Stimulated activated CD8-positive, alpha-beta memory T cell treated with anti-CD3 and anti-CD28 coated beads, Interleukin-7, amount 100 ng/mL, for 48 hours (primary cell): ENCODE measurements at places on chromosomes 6 and 20.

DNA sequence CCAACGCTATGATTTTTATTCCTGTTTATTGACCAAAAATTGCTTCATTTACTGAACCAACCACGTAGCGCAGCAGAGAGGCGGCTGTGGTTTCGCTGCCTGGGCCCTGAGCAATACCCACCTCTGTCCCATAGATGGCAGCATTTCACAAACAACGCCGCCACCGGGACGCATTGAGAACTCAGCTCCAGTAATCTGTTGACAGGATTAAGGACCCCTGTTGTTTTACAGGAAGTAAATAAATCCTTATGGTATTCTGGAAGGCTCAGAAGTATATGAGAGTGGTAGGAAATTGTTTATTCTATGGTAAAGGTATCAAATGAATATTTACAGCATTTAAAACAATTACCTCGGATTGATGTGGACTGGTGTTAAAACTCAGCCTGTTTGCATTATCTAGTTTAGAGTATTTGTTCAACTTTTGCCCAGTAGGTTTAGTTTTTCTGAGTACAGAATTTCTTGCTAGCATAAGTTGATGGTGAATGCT lies 547.9 kb upstream of the SLC35B3 start:
- DNase-seq = no peak

GRCh38 chr6:27209659-27210269 lies 37.7 kb upstream of the PRSS16 start:
- DNase-seq = no peak

DNA sequence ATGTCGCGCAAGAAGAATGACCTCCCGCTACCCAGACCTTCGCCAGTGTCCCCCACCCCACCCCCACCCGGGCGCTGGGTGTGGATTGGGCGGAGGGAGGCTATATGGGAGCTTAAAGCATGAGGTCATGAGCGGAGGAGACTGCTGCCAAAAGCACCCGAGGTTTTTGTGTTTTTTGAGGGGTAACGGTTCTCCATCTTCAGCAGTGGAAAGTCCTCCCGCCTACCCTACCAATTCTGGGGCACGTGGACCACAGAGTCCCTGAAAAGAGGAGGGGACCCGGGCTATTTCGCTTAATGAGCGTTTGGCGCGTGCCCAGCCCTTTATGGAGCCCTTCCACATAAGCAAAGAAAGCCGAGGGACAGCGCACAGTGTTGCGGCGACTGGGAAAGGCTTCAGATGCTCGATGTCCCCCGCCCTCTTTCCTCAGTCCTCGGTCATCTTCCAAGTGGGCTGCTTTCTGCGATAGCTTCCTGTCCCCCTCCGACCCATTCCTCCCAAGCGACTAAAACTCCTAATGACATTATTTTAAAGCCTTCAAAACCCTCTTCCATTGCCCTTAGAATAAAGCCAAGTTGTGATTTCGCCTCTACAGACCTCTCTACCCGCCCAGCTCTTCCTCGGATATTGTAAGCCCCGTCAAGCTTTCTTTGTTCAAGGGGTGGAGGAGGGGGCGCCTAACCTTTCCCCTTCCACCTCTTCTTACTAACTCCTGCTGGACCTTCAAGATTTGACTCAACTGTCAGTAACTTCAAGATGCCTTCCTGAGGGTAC lies 2.1 kb upstream of the TRERF1 start:
- DNase-seq = no peak

GRCh38 chr6:106315765-106316374 lies 9.7 kb downstream of the ATG5 start:
- no peak for DNase-seq

- no peak for DNase-seq
Measured at GRCh38 chr6:7343546-7344475, 30.8 kb upstream of the SSR1 start.

GRCh38 chr6:158086504-158087223 lies 81.4 kb downstream of the SERAC1 start:
- no peak for DNase-seq

DNA sequence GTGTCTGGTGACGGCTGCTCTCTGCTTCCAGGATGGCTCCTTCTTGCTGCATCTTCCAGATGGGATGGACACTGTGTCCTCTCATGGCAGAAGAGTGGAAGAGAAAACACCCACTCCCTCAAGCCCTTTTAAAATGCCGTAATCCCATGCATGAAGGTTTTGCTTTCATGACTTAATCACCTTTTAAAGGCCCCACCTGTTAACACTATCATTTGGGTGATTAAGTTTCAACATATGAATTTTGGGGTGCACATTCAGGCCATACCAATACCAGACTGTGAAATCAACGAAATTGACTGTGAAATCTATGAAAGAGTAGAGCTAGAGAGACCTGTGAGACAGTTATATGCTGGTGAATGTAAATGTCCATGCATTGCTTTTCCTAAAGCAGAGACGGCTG lies 374.3 kb upstream of the CHD6 start:
- DNase-seq = no peak

DNA sequence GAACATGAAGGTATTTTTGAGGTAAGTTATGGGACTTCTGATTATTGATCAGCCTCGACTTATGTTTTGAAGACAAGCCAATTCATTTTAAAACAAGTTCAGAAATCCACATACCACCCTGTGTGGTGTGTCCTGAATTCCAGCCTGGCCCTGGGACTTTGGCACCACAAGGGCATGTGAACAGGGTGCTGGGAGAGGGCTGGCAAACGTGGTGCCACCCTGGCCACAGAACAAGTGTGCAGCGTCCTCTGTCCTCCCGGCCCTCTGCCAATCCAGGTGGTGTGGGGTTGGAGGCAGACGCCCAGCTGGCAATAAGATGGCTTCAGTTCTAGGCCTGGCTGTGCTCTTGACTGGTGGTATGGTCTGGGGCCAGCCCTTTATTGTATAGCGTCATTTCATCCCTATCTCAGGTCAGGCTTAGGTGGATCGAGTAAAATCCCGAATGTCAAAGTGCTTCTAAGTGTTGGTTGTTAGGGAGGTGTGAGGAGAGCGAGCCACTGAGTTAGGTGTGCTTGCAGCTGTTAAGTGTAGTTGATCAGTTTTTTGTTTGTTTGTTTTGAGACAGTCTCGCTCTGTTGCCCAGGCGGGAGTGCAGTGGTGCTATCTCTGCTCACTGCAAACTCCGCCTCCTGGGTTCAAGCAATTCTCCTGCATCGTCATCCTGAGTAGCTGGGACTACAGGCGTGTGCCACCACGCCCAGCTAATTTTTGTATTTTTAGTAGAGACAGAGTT lies 84.2 kb downstream of the RNF144B start:
- DNase-seq = no peak

GRCh38 chr6:80174900-80175572 lies 68.6 kb downstream of the BCKDHB start:
- no peak for DNase-seq

GRCh38 chr6:82741325-82741995 lies 324.2 kb downstream of the UBE3D start:
- no peak for DNase-seq

GRCh38 chr6:122754191-122754731 lies 25.3 kb upstream of the FABP7 start:
- no peak for DNase-seq

- DNase-seq = no peak
Measured at GRCh38 chr6:8342241-8342819, 93.0 kb downstream of the SLC35B3 start.

- no peak for DNase-seq
Measured at GRCh38 chr6:71287926-71288227, 734 bp upstream of the OGFRL1 start.

GRCh38 chr20:42053350-42053749 lies 435.2 kb upstream of the CHD6 start:
- DNase-seq = no peak

GRCh38 chr6:129860908-129861665 lies at the start of gene TMEM244:
Gene TMEM244, minus strand, starts transcription at chr6:129861315. Its CDS starts 127 bp downstream, at chr6:129861188.
- DNase-seq = no peak

GRCh38 chr6:134432036-134432435 lies 114.1 kb upstream of the SGK1 start:
- no peak for DNase-seq

- DNase-seq = no peak
Measured at GRCh38 chr6:44497807-44498206, 110.3 kb downstream of the CDC5L start.

GRCh38 chr6:57104336-57104735 lies 14.3 kb downstream of the ZNF451 start:
- no peak for DNase-seq

DNA sequence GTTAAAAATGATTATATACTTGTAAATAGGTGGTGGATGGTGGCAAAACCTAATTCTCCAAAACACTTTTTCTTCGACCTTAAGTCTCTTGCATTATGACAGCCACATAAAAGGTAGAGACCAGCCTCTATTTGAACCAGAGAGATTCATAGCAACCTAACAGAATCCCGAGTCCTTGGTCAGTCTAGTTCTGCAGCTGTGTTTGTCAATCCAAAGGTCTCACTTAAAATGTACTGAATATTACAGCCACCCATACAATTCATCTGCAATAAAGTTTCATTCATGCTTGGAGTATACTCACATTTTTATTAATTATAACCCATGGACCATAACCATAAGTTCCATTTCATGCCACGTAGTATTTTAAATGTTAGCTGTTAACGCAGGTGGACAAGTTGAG lies 87.2 kb downstream of the EPM2A start:
- no peak for DNase-seq

GRCh38 chr20:59003836-59004492 lies 3.1 kb downstream of the CTSZ start:
- no peak for DNase-seq

DNA sequence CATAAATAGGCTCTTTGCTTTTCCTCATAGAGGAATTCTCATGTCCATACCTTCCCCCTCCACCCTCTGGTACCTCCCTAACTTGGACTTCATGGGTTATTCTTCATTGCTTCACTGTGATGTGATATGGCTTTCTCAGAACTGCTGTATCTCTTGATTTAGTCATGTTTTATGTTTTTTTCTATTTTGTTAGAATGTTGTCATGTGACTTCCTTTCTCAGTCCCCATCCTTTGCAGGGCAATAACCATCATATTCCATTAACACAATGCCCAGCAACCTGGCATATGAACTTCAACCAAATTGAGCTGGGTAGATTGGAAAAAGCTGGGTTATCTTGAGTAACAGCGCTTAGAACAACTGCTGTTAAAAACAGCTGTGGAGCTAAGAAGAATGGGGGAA lies 190.9 kb upstream of the PRSS16 start:
- no peak for DNase-seq

DNA sequence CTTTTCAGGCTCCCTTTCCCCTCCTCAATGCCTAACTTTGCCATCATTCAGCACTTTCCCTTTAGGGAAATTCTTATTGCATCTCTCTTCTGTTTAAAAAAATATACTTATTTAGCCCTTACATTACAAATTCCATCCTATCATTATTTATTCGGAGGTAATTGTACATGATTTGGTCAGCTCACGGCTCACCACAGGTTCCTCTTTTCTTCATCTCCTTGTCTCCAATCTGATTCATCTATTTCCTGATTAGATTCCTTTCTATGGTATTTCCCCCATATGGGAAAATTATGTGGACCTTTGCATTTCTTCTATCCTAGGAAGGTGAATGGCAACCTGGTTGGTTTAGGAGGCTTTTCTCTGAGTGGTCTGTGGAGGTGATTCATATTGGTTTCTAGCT lies 12.9 kb upstream of the EMILIN3 start:
- no peak for DNase-seq

DNA sequence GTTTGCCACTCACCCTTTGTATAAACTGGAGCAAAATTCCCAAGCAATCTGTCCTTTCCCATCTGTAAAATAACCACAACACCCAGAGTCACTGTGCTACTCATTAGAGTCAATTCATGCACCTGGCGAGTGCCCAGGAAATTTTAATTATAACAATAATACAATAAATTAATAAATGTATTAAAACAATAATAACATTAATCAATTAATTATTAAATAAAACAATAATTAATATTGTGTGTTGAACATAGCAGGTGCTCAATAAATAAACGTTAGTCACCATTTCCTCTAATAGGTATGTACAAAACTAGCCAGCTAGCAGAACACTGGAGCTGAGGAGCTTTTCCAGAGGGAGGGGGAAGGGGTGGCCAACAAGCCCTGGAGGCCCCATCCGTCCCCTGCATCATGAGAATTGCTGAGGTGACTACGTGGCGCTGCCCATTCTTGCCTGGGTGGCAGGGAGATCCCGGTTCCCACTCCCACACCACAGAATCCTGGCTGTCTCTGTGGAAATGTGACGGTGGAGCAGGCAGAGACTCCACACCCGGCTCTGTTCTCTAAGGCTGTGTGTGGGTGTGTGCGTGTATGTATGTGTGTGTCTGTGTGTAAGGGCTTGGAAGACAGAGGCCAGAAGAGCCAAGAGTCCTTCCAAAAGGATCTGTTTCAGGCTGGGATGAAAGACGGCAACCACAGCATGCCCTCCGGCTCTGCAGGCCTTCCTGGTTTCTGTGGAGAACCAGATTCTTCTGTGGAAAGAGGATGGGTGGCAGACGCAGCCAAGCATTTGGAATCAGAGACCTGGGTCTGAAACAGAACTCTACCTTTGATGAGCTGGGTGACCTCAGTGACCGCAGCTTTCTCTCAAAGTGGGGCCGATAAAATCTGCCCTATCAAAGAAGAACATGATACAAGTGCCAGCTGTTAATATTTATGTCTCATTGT lies 18.8 kb upstream of the EZR start:
- DNase-seq = no peak

DNA sequence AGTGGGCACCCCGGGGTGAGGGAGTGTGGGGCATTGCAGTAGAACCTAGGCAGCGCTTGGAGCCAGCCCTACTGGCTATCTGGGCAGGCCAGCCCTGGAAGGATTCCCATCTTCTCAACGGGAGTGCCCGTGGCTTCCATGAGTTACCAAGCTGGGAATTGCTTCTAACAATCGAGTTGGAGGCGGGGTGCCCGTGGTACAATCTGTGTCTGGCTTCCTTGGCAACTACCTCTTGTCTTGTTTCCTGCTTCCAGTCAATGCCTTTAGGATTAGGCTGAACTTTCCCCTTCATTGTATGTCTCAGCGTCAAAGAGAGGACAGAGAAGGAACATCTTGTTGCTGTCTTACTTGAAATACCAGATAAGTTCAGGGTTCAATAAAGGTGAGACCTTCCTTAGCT lies 33.3 kb downstream of the PPP1R14C start:
- no peak for DNase-seq

GRCh38 chr6:31525932-31526591 lies 2.7 kb upstream of the MCCD1 start:
- DNase-seq = no peak

DNA sequence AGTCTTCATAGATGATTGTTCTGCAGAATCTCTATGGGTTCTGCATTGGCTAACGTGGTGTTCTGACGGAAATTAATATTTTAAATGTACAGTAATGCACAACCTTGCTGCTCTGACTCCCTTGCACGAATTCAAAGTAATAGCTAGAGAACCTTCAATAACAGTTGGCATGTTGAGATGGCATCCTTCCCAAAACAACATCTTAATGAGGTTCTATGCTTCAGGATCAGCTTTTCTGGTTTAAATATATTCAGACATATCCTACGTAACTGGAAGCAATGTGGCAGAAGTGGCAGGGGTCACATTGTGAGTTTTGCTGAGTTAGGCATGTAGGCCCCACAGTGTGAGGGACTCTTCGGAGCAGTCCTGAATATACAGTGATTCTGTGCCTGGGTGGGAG lies 25.7 kb downstream of the DSE start:
- no peak for DNase-seq

GRCh38 chr6:12974551-12974950 lies 258.0 kb downstream of the PHACTR1 start:
- no peak for DNase-seq

GRCh38 chr20:38115205-38115604 lies 49.9 kb downstream of the TGM2 start:
- no peak for DNase-seq
